Thyroid gland (tissue), 4 donors: ENCODE measurements at places on chromosomes 2 and 18.

DNA sequence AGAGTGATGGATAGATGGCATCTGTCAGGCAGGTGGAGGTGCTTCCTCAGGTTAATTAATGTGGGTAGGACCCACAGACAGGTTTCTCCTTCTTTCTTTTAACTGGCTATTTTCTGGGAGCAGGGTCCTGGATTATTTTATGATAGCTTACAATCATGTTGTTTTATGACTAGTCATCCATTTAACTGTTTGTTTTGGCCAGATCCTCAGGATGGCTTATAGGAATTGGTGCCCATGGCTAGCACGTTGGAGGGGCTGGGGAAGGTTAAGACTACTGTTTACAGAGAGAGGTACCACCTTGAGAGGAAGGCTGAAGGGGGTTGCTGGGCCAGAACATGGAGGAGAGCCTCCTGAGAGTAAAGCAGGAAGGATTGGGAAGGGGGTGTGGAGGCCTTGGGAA lies 78.0 kb upstream of the MGAT5 start:
- DNase-seq = no peak

GRCh38 chr2:118865106-118865505 lies 17.7 kb upstream of the EN1 start:
- DNase-seq = peak; percentile 34

- DNase-seq = no peak
Observed at GRCh38 chr2:228786901-228787300, 484.2 kb downstream of the PID1 start.

DNA sequence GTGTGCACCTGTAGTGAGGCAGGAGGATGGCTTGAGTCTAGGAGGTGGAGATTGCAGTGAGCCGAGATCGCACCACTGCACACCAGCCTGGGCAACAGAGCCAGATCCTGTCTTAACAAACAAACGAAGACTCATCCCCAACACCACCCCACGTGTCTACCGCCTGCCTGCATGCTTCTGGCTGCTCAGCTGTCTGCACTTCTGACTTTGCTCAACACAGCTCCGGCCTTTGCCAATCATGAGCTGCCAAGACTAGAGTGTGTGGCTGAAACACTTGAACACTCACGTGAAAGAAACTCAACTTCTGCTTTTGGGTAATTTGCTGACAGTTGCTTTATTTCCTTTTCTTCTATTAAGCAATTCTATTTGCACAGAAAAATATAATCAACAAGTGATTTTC lies 32.1 kb upstream of the SP3 start:
- DNase-seq = peak; percentile 94

DNA sequence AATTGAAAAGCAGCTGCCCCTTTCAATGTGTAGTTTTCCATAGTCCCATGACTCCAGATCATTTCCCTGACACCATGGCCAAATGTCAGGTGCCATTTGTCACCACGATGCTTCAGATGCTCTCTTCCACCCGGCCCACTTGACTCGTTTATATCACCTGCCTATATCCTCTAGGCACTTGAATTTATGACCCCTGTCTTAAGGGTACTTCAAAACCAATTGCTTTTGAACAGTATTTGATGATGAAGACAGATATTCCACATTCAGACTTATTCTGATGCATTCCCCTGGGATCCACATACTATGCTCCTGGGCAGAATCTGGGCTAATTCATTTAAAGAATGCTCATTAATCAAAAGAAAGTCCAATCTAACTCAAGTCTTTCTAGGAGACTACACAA lies 16.9 kb upstream of the RHBDD1 start:
- no peak for DNase-seq

GRCh38 chr2:148993351-148993750 lies 45.1 kb upstream of the LYPD6B start:
- DNase-seq = no peak

GRCh38 chr2:168355779-168356476 lies 100.1 kb upstream of the CERS6 start:
- no peak for DNase-seq

DNA sequence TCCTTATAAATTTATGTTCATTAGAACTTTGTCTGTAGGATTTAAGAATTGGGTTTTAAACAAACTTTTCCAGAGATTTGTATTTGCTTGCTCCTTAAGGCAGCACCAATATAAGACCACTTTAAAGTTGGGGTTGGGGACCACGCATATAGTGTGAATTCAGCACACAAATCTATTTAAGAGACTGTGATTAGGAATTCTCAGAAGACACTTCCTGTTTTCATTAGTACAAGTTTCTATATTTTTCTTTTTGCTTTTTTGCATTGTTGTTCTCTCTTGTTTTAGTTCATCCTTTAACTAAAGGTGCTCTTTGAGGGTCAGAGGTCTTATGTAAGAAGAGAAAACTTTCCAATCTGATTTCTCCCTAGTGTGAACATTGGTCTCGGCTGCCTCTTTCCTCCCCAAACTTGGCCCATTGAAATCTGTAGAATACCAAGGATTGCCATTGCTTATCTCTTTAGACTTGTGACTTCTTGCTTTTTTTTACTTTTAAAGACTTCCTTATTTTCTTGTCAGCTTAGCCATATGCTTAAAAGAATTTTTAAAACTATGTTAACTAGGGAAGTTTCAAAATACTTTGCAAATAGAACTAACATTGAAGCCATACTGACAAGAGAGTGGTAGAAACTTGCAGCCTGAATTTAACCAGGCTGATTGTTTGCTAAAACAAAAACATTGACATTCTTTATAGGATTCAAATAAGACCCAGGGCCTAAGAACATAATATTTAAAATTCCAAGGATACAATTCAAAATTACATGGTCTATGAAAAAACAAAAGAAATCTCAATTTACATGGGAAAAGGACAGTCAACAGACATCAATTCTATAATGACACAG lies 264.1 kb upstream of the FN1 start:
- DNase-seq = no peak

GRCh38 chr18:67269206-67269605 lies 247.3 kb downstream of the DSEL start:
- no peak for DNase-seq

DNA sequence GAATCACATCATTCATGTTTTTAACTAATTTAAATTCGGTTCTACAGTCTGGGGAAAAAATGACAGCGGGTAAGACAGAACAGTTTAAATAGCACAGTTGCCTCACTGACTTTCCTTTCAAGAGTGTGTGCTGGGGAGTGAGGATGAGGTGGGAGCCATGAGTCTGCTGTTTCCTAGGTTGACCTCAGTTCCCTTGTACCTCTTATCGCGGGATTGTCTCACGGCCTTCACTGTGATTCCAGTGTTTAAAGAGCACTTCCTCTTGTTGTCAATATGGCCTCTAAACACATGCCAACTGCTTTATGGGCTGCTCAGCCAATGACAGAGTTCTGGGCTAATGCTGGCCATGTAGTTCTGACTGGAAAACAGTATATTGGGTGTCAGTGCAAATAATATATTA lies 41.6 kb upstream of the ALMS1 start:
- no peak for DNase-seq

GRCh38 chr18:9772847-9773677 lies 65.0 kb downstream of the RAB31 start:
- no peak for DNase-seq

DNA sequence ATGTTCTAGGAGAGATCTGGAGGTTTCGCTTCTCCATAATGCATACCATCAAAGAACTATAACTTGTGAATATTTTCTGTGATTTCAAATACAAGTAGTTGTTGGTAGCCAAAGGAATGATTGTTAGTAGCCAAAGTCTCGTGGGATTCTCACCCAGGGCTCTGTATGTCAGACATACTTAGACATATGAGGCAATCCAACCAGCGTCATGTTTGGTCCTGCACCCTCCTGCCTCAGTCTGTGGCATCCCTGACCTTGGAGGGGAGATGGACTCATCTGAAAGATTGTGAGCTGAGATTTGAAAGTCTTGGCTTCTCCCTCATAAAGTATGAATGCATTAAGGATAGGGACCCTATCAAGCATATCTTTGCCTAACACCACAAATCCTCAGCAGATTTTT lies 81.2 kb downstream of the CTIF start:
- no peak for DNase-seq

- no peak for DNase-seq
Observed at GRCh38 chr2:118519511-118519910, 327.9 kb downstream of the EN1 start.
